Activated T-cell treated with anti-CD3 and anti-CD28 coated beads for 1 hour (primary cell): ENCODE measurements at places on chromosomes 3 and 15.

- DNase-seq, result no peak
These were observed 878 bp upstream of the RAD51 start for GRCh38 chr15:40693904-40694687.

- DNase-seq, result no peak
These were observed 468.6 kb downstream of the SHQ1 start for GRCh38 chr3:72379500-72380187.

- DNase-seq, result no peak
These were observed 108.3 kb downstream of the LRIG1 start for GRCh38 chr3:66392512-66392911.

- no peak for DNase-seq
These were observed 18.6 kb downstream of the PDIA5 start for GRCh38 chr3:123085293-123085931.

DNA sequence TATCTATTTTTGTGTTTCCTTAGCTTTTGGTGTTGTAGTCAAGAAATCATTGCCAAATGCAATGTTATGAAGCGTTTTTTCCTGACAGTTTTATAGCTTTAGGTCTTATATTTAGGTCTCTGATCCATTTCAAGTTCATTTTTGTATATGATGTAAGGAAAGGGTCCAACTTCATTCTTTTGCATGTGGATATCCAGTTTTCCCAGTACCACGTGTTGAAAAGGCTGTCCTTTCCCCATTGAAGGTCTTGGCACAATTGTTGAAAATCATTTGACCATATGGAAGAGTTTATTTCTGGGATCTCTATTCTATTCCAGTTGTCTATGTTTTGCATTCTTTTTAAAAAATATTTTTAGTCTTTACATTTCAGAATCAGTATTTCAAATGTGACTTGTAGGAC is 14.6 kb upstream of the SNRPN start:
- no peak for DNase-seq

DNA sequence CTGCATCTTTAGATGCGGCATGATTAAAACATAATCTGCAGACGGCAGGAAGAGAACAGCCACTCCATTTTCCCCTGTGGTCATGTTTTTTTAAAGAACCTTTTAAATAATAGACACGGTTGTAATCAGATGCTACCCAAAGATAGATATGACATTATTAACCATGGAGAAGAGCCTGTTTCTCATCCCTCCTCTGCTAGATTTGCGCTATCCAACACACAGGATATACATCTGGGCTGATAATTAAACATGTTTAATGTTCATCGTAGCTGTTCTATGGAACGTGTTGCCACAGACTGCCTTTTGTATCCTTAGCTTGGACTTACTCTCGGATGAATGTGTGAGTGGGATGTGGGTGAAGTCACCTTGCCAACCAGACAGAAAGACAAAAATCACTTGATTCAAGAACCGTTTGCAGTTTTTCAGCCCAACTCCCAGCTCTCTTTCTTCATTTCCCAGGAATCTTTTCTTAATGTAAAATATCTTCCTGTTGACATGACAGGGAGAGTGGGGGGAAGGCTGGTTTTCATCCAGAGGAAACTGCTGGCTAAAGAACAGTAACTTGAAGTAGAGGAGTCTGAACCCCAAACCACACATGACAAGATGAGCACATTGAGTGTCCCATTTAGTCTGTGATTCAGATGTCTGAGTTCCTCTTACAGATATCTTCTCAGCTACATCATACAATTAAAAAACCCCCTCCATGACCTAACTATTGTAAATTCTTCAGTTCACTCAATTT is 118.6 kb upstream of the PRICKLE2 start:
- DNase-seq, result no peak

GRCh38 chr3:129117134-129117533 is 4.5 kb downstream of the RAB43 start:
- DNase-seq, result no peak

DNA sequence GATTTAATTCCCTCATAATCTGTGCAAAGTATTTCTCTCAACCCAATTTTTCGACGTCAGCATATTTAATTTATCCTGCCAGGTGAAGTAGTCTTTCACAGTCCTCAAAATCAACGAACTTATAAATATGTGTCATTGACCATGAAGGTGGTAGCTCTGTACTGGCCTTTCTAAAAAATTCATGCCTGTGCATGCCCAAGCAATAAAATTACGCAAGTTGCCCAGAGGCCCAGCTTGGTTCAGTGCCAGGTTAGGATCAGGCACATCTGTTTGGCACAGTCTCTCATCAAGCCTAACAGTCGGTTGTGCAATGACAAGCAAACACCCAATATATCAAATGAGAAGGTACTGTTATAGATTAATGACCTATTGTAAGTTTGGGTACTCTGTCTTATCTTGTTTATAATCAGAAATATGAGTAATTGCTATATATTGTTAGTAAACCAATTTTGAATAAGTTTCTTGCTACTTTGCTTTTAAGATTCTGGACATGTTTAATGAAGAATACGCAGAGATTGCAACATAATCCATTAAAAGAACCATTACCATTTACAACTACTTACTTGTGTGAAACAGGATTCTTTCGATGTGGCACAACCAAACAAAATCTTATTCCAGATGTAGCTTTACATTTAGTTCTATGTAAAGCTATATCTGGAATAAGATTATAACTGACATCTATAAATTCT is 159.0 kb upstream of the IL12A start:
- DNase-seq, result no peak

DNA sequence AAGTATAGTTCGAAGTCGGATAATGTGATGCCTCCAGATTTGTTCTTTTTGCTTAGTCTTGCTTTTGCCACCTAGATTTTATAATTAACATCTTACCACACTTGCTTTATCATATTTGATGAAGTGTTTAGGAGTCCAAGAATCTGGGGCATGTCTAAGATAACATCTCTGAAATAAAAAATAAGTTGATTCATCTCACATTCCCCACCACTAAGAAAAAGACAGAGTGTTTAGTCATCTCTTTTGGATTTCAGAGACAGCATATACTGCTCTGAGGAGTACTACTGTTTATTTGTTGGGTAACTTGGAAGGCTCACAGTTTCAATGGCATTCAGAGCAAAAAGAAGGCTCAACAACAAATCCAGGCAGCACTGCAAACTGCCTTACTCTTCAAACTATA is 324.2 kb upstream of the ATP11B start:
- no peak for DNase-seq

DNA sequence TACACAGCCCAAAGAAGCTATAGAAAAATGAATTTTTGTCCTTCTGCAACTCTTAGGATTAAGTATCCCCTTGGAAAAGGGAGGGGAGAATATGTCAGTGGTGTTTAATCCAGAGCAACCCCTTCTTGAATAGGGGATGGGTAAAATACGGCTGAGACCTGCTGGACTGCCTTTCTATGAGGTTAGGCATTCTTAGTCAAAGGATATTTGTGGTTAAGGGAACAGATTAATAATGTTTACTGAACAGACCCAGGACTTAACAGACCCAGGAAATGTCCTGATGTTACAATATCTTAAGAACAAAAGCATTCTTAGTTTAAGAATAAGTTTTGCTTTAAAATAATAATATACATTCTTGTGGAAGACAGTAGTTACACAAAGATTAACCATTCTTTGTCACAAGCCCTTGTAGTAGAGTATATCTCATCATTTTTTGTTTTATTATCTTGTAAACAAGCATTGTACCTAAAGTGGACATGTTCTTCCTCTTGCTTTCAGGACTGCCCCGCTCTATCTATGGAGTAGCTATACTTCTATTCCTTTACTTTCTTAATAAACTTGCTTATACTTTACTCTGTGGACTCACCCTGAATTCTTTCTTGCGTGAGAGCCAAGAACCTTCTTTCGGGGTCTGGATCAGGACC is 43.8 kb upstream of the B3GALNT1 start:
- DNase-seq, result no peak

- DNase-seq, result no peak
These were observed 9.1 kb downstream of the GHRL start for GRCh38 chr3:10283638-10284037.

GRCh38 chr3:129211345-129211744 is 27.6 kb upstream of the CNBP start:
- no peak for DNase-seq

DNA sequence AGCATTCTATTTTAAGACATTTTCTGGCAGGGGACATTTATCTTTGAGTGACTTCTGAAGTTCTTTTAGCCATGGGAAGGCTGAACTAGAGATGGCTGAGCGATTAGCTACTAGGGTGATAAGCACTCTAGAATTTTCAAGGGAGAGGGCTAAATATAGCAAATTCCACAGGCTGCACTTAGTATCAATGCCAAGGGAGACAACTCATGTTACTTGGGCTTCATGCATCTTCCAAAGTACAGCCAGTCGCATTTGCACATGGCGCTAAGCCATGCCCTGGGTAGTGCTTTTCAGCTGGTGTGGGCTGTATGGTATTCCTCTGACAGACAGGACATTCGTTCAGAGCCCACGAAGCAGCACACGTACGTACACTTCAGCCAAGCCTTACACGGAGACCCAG is 69.6 kb downstream of the RYR3 start:
- no peak for DNase-seq

GRCh38 chr15:85752491-85752961 is 42.2 kb downstream of the KLHL25 start:
- no peak for DNase-seq

GRCh38 chr15:42065033-42065432 is 29.3 kb downstream of the PLA2G4D start:
- no peak for DNase-seq

GRCh38 chr3:79361748-79362378 is 405.9 kb downstream of the ROBO1 start:
- no peak for DNase-seq

GRCh38 chr3:161449785-161450184 is 46.8 kb upstream of the OTOL1 start:
- DNase-seq, result no peak

GRCh38 chr3:113614402-113614801 is 82.0 kb downstream of the USF3 start:
- no peak for DNase-seq

DNA sequence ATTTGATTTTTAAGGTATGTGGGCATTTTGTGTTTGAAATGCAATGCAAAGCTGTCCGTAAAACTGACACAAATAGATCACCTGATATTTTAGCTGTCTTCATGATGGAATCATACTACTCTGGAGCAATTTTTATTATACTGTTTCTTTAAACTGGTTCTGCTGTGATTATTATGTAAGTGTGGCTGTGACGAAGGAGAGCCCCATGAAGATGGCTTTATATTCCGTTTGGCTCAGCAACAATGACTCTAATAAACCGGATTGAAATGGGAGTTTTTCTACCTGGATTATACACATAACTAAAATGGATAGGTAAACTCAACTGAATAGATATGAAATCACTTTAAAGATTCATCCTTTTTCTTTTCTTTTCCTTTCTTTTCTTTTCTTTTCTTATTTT is 9.4 kb downstream of the TLNRD1 start:
- no peak for DNase-seq

GRCh38 chr3:31133541-31133940 is 239.1 kb upstream of the GADL1 start:
- DNase-seq, result no peak

- no peak for DNase-seq
These were observed 39.0 kb downstream of the FAM3D start for GRCh38 chr3:58627570-58627885.

DNA sequence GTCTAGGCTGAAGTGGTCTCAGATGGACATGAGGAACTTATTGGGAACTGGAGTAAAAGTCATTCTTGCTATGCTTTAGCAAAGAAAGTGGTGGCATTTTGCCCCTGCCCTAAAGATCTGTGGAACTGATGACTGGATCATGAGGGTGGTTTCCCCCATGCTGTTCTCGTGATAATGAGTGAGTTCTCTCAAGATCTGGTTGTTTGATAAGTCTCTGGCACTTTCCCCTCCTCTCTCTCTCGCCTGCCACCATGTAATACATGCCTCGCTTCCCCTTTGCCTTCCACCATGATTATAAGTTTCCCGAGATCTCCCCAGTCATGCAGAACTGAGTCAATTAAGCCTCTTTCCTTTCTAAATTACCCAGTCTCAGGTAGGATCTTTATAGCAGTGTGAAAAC is 11.5 kb upstream of the MLF1 start:
- no peak for DNase-seq

DNA sequence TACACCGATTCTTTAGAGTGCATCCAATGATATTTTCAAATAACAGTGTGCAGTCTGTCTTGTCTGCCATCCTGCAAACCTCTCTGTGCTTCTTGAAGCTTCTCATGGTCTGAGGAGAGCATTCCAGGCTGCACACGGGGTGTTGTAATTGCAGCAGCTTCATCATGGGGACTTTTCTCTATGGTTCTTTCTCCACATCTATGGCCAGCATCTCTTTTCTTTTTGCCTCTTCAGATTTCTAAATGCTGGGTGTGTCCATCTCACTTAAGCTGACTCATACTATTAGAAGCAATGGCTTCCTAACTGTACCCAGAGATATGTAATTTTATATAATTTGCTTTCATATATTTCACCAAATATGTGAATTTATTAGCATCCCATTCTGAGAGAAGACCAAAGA is 63.8 kb upstream of the EPHB3 start:
- no peak for DNase-seq

DNA sequence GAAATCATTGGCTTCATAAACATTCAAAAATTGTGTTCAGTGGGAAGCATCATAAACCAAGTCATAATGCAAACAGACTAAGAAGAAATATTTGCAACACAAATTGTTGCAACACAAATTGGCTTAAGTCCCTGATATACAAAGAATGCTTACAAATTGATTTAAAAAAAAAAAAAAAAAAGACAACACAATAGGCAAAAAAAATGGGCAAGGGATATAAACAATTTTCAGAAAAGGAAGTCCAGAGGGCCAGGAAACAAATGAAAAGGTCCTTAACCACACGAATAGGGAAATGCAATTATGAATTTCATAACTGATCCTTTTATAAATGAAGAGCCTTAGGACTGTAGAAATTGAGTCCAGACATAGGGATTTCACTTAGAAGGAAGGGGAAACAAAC is 98.9 kb downstream of the LRRK1 start:
- no peak for DNase-seq

GRCh38 chr15:41490355-41490754 is 3.3 kb upstream of the ITPKA start:
- no peak for DNase-seq

GRCh38 chr15:87873516-87873915 is 383.0 kb downstream of the NTRK3 start:
- DNase-seq, result no peak

GRCh38 chr3:775178-775880 is 317.5 kb upstream of the CNTN6 start:
- no peak for DNase-seq

- no peak for DNase-seq
These were observed 1.9 kb upstream of the ADPGK start for GRCh38 chr15:72785432-72785831.

- DNase-seq, result no peak
These were observed 188.1 kb downstream of the BBX start for GRCh38 chr3:107710851-107711250.
